GM12878 (cell line): ENCODE measurements at places on chromosomes 11 and 22. TPM values are rescaled to one million over a fixed set of nuclear protein-coding genes. Genes with fewer than 3 reads are reported as not detected.

GRCh38 chr22:47787501-47788227 lies 1025.2 kb downstream of the TBC1D22A start:
- no peak for DNase-seq

DNA sequence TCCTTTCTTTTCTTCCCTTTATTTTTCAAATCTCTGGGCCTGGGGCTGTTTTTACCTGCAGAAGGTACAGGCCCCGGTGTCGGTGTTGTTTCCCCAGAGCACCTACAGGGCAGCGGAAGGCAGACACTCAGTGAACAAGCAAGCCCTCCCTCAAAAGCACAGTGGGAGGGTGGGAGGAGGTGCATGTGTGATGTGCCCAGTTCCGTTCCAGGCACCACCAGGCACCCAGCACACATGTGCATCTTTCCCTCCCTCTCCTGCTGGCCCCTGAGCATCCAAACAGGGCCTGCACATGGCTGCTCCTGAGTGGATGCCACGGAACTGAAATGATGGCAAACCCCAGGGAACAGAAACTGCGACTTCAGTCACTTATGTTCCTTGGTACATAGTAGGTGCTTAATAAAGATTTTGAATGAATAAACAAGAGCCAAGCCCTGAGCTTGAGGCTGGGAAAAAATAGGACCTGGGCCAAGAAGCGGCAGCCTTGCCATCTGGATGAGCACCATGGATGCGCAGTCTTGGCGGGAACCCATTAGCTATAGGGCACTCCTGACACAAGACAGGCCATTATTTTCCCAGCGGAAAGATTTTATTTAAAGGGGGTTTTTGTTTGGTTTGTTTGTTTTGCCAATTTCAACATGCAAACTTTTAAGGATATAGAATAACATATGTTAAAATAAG lies 47.8 kb downstream of the ARRB1 start:
- no peak for DNase-seq

The PTPRCAP gene
- 197 and 204 TPM in 2 replicates for total RNA-seq

The SH3BP1 gene
- total RNA-seq = 67.0 and 70.5 TPM in 2 replicates
